ENCODE measurements at places on chromosomes 2 and 18.
A peak's percentile ranks its signal among the peaks of the same experiment; 100 is the strongest.

DNA sequence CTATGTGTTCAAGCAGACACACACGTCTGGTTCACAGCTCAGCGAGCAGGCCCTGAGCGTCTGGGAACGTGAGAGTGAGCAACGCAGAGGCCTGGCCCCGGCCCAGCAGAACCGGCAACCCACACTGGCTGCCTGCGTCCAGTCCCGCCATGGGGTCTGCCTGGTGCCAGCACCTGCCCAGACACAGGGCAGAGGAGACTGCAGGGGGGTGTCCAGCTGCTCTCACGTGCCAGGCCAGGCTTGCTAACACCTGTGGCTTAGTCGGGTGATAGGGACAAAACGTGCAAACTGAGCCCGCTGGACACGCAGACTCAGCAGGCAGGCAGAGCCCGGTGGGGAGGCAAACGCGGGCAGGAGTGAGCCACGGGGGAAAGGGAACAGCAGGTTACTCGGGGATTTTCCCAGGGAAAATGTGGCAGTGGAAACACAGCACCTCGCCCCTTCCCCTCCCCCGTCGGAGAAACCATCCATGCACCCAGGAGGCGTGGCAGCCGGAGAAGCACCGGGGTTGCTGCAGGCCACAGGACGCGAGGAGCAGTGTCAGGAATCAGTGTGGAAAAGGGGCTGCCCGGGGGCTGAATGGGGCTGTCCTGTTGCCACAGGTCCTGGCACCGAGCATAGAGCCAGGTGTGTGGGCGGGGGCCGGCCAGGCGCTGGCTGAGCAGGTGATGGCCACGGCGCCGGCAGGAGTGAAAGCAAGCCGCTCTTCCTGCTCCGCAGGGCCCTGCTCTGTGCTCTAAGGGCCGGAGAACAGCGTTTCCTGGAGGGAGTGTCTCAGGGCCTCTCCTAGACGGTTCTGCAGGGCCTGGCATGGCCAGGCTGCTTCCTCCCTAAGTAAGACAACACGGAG, 154.7 kb downstream of the HDAC4 start:
- no peak for DNase-seq

DNA sequence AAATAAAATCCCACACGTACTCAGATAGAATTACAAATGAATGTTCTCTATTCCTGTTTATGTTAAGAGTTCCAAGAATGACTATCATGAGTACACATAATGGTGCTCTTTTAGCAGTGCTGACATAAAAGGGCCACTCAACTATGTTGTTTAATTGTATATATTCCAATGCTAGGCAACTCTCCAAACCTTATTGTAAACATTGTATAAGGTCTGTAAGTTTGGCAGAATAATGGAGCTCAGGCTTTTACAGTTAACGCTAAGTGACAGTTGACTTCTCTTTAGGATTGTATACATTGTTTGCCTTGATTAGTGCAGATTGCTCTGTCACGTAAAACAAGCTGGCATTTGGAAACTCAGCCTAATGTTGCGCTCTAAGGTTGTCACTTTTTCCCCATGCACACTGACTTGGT, 20.8 kb downstream of the RBMS1 start:
- no peak for DNase-seq

- DNase-seq, result no peak
These were observed 51.0 kb upstream of the SERPINB2 start for GRCh38 chr18:63836456-63836855.

DNA sequence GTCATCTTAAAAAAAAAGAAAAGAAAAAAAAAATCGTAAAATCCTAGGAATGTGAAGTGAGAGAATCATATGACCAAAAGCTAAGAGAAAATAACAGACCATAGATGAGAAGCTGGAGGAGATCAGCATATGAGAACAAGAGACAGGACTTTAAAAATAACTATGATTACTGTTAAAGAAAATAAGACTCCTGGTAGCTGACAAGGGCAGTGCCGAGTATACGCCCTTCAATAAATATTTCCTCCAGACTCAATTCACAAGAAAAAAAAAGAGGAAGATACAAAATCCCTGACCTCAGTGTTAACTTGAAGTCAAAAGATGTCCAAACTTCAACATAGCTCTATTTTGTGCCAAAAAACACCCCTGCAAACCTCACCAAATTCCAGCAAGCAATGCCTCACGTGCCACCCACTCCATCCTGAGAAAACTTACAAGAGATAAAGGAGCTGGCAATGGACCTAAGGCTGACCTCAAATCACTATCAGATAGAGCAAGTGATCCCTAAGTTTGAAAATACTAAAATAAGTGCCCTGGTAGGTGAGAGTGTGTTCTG, 817.2 kb downstream of the SOCS6 start:
- DNase-seq, result no peak

DNA sequence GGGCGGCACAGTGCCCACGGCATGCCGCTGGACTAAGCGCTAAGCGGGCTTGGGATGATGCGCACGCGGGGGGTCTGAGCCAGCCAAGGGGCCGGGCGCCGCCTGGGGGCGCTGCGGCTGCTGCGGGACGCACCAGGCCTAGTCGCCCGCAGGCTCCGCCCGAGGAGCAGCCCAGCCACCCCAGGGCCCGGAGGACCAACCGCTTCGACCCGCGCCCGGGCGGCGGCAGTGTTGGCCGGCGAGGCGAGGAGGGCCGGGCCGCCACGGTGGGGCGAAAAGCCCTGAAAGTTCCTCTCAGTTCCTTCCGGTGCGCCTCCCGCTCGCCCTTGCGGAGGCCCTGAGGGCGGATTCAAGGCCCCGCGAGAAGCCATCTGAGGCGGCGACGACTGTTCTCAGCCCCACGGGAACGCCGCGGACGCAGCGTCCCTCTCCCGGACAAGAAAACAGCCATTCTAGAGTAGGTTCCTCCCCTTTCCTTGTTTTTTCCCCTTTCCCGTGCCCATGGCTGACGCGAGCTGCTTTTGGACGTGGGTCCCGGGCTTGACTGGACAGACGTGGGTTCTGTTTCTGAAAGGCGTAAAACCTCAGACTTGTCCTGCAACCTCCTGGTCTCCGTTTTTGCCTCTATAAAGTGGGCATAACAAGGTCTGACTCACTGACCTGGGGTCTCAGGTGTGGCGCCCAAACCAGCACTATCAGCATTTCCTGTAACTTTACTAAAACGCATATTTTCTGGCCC, at the start of gene ANKAR:
ANKAR (plus strand) TSS at position 297 of the 739 bp plus-strand sequence. CDS start 1,821 bp downstream, outside the sequence.
- peak; percentile 73 for DNase-seq

DNA sequence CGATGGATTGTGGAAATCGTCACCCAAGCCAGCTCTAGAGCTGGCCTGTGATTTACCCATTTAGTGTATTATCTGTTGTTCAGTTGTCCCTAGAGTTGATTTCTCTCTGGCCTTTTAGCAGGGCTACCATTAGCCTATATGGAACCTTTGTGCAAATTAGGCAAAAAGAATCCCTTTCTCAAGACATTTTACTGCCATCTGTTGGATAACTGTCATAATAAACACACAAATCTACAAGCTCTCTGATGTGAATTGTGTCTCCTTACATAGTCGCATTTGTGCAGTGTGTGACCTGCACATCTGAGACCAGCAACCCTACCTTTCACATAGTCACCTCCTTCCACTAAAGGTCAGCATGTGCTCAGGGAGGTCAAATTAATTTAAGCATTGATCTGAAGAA, 34.0 kb downstream of the LOXHD1 start:
- no peak for DNase-seq

DNA sequence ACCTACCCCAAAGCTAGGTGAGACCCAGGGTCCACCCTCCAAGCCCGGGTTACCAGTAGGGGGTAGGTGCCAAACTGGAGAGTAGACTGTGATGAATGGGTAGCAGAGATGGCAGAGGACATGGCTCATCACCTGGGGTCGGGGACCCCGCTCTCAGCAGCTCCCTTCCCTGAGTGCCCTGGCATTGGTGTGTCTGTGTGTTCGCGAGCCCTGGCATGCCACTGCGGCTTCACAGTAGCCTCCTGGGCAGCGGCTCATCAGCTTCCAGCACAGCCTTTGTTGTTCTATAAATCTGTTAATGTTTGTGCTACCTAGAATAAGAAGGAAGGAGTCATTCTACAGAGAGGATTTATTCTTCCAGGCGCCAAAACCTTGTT, 62.6 kb upstream of the ALPP start:
- DNase-seq, result no peak
